Forelimb muscle (tissue), 1 donor: ENCODE measurements at places on chromosomes 5 and 9.

- DNase-seq, result no peak
These were observed 2.8 kb downstream of the NR3C1 start for GRCh38 chr5:143400541-143401226.

DNA sequence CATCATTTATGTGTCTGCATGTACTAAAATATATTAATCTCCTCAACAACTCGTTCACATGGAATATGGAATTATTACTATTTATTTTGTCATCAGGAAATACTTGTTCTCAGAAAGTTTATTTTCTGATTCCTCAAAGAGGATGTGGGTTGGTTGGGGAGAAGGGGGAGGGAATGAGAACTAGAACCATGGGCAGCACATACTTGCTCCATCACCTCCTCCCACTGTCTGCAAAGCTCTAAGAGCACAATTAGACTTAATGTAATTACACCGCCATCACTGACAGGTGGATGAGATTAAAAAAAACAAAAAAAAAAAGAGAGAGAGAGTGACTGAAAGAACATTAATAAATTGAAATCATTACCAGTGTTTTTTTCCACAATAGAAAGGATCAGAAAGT, 98.2 kb downstream of the OXCT1 start:
- no peak for DNase-seq

DNA sequence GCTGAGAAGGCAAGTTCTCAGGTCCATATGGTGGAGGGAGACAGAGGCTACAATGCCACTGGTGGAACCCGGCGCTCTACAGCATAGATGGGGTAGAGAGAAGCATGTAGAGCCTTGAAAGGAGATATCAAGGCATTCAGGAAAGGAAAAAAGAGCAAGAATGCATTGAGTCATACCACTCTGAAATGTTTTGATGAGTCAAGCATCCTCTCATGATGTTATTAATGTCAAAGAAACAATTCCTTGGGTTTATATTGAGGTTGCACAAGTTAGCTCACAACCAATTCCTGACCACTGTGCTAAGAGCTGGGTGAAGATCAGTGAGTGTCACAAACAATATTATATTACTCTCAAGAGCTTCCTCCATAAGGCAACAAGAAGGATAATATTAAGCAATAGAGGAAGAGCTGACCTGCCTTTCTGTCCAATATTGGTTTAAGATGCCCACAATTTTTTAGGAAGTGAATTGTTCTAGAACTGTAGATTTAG, 178.0 kb downstream of the RFK start:
- no peak for DNase-seq

DNA sequence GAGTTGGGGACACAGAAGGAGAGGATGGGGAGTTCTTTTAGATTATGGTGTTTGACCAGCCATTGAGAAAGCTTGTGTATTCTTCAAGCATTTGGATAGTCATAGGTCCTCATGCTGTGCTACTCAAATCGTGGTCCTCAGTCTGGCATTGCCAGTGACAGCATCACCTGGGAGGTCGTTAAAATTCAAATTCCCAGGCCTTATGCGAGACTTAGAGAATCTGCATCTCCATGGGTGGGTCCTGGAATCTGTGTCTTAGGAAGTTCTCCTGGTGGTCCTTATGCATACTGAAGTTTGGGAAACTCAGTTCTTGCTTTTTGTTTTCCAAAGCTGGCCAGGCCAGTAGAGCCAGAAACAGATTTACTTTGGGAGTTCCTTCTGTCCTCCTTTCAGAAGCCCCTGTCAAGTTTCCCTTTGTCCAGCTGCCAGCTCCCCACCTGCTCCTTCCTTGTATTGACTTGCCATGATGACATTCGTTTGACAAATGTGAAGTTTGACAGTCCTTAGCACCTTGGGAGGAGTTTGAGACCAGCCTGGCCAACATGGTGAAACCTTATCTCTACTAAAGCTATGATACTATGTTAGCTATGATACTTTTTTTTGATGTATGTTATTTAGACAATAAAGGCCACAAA, 95.6 kb downstream of the PALM2AKAP2 start:
- no peak for DNase-seq

DNA sequence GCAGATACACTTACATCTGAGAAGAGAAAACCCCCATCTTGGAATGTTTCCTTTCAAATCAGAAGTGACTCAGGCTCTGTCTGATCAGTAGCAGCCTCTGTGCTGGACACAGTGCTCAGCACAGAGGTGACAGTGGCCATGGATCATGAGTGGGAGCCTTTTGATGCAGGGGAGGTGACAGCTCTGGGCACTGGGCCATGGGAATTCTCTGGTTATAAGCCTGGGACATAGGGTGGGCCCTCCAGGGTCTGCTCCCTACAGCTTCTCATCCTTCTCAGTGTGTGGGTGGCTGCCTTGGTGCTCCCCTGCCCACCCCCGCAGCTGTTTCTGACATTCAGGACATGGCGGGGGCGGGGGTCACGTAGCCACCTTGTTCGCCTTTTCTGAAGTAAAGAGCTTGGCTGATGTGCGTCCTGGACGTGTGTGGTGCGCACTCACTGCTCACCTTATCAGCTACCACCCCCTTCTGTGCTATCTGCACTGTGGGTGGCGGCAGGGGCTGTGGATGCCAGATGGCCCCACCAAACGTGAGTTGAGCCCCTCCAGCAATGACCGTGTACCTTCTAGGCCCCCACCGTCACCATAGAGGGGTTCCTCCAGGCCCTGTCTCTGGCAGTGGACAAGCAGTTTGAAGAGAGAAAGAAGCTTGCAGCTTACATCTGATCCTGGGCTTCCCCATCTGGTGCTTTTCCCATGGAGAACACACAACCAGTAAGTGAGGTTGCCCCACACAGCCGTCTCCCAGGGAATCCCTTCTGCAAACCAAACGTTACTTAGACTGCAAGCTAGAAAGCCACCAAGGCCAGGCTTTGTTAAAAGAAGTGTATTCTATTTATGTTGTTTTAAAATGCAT, 24.0 kb downstream of the TRIP13 start:
- no peak for DNase-seq

DNA sequence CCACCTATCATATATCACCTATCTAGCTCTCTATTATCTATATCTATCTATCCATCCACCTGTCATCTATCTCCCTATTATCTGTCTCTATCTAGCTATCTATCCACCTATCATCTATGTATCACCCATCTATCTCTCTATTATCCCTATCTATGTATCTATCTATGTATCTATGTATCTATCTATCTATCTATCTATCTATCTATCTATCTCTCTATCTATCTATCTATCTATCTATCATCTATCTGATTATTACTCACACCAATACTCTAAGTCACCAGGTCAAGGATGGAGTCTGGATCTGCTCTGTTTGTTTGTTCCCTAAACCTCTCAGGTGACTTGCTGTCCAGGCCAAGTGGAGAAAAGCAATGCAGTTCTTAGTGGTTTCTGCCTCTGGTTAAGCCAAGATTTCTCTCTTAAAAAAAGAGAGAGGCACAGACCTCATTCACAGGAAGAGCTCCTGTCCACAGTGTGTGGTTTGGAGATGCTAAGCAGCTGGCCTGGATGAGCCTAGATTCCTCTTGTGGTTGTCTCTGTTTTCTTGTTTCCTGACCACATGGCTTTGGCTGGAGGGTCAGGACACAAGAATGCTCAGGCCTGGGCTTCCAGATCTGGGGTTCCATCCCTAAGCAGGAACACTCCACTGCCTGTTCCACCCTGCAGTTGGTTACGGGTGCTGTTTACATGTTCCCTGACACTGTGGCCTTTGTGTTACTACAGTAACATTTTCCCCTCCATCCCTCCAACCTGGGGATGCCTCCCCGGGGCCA, 133.4 kb downstream of the PHF2 start:
- DNase-seq, result no peak

DNA sequence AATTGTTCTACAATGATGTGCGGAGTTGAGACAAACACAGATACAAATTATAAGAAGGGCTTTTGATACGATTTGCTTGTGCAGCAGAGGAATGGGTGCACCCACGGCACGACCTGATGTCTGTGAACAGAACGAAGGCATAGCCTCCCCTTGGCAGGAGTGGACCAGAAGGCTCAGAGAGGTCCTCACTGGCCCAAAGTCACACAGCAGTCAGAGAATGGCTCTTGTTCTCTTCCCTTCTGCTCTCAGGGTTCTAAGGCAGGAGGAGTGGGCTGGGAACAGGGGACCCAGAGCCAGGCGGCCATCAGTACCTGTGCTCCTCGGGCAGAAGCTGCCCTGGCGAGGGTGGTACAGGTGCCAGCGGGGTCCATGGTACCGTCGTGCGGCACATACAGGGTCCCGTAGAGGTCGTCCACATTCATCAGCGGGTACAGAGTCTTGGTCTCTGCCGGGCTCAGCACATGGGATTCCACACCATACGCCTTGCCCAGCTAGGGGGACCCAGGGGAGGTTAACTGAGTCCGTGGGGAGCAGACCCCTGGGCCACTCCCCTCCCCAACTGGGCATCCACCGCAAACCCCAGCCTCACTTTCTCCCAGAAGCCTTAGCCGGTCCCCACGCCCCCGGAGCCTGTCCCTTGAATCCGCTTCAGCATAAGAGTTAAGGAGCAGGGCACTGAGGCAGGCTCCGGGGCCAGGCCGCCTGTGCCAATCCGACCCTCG, 7.0 kb downstream of the SARDH start:
- no peak for DNase-seq

- no peak for DNase-seq
These were observed 46.2 kb downstream of the WNK2 start for GRCh38 chr9:93230185-93230584.

DNA sequence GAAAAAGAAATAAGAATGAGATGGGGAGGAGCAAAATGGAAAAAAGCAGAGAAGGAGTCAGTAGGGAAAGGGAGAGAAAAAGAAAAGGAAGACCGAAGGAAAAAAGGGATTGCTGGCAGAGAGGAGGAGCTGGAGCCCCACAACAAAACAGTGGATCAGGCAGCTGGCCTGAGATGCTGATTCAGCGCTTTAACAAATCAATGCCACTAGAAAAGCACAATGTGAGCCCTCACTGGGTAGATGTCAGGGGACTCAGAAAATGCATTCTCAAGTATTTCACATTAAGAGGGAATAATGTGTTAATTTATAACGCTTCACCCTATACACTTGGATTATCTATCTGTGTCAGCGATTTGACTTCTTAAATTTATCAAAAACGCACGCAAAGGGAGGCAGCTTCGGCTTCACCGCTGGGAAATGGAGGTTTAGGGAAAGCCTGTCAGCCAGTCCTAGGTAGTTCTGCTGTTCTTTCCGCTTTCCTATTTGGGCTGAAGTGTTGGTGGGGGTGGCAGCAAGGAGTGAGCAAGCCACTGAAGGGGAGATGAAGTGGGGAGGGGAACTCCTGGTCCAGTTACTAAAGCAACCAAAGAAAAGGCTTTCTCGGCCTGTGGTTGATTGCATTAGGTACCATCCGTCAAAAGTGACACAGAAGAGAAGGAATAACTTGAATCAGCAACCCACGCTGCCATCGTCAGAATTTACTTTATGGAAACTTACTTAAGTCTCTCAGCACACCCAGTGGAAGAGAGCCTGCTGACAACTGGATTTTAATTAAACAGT, 161.6 kb downstream of the BNC2 start:
- no peak for DNase-seq

GRCh38 chr5:95818181-95819147, 4.1 kb downstream of the GLRX start:
- DNase-seq, result no peak

DNA sequence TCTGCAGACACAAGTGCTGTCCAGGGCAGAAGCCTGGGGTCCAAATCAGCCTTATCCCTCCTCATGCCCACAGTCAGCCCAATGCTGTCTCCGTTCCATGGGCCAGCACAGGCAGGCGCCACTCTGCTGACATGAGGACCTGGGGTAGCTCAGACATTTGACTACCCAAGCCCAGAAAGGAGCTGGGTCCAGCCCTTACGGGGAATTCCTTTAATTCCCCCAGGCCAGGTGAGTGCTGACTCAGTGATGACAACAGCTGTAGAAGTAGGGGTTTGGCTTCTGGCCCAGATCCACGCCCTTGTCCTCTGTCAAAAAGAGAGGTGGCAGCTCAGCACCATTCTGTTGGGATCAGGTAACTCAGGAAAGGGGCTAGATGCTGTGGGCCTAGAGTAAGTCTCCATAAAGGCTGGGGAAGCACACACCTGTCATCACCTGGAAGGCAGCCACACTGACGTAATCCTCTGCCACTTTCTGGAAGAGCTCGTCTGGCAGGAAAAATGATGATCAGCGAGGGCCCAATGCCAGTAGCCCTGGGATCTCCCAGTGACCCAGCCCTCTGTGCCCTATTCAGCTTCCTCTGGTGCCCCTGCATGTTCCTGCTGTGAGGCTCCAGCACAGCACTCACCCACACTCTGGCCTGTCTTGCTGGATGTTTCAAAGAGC, 1.9 kb downstream of the RAB24 start:
- no peak for DNase-seq

DNA sequence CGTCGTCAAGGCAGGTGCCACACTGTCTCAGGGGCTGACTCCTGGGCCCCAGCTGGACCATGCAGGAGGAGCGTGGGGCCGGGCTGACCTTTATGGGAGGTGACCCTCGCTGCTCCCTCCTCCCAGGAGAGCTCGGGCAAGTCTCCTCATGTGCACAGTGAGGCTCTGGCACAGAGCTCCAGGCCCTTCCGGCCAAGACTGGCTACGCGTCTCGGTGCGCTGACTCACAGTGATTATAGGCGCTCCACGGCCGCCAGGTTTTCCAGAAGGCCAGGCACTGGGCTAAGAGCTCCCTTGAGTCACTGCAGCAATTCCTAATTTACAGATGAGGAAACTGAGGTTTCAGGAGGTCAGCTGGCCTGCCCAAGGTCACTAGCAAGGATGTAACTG, 47.4 kb downstream of the VAV2 start:
- no peak for DNase-seq

- no peak for DNase-seq
These were observed 10.8 kb downstream of the UBE2D2 start for GRCh38 chr5:139571966-139572365.

- no peak for DNase-seq
These were observed 3.3 kb upstream of the MAML1 start for GRCh38 chr5:179729303-179729702.

- no peak for DNase-seq
These were observed 1.3 kb downstream of the TNFSF15 start for GRCh38 chr9:114804505-114804904.

GRCh38 chr9:116286297-116286696, 132.7 kb downstream of the PAPPA start:
- no peak for DNase-seq

DNA sequence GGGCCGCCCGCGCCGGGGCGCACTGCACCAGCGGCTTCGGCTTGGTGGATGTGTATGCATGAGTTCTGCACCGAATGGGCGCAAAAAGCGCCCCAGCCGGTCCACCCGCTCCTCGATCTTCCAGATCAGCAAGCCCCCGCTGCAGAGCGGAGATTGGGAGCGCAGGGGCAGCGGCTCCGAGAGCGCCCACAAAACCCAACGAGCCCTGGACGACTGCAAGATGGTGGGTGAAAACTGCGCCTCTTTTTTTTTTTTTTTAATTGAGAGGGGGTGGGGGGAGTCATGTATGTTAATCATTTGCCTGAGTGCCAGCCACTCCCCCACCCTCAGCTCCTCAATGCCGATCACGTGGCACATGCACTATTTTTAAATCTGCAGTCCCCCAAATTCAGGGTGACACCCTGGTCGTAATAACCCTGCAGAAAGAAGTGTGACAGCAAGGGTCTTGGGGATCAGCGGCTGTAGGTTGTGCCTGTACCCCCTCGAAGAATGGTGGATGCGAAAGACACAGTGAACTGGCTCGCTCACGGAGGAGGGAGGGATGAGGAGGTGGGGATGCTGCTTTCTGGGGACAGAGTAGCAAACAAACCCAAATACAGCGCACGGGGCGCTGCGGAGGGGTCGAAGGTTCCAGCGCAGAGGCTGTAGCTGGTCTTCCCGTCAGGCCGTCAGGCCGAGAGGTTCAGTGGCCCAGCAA, 900 bp downstream of the RGS7BP start:
- DNase-seq, result no peak
